ENCODE measurements at places on chromosomes 6 and 20. TPM values are rescaled to one million over a fixed set of nuclear protein-coding genes. Genes with fewer than 3 reads are reported as not detected.

DNA sequence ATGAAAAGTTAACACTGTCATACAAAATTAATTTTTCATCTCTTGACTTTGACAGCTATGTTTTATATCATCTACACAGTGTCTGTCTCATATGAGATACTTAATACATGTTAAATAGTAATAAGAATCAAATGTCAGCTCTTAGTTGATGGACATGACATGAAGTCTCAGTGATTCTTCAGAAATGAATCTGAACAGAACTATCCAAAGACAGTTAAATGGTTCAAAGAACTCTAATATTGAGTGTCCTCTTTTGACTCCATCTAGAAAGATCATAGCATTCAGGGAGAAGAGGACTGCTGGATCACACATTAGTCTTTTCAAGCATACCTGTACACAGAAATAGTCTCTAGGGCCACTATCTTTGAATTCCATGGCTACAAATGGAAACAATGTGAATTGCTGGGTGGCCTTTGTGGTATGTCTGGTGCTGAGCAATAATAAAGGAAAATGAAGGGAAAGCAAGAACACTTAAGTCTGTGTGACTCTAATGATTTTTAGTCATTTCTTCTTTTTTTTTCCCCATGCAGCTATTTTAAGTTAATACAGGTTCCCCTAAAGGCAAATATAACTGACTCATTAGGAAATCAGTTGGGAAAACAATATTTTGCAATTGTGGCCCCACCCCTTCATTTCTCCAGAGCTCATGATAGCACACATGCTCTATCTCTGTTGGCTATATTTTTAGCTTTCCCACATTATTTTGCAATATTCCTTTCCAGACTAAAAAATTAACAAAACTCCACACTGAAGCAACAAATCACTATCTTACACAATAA lies 367.5 kb downstream of the GRIK2 start:
- no peaks in the 10 kb centered on the region for H3K4me1 ChIP-seq
- no peaks in the 10 kb centered on the region for H3K36me3 ChIP-seq
- H3K27ac ChIP-seq = no peak overlapping the region
- no peaks in the 10 kb centered on the region for H3K27me3 ChIP-seq

Gene C6orf141
- 10.4 TPM for total RNA-seq

DNA sequence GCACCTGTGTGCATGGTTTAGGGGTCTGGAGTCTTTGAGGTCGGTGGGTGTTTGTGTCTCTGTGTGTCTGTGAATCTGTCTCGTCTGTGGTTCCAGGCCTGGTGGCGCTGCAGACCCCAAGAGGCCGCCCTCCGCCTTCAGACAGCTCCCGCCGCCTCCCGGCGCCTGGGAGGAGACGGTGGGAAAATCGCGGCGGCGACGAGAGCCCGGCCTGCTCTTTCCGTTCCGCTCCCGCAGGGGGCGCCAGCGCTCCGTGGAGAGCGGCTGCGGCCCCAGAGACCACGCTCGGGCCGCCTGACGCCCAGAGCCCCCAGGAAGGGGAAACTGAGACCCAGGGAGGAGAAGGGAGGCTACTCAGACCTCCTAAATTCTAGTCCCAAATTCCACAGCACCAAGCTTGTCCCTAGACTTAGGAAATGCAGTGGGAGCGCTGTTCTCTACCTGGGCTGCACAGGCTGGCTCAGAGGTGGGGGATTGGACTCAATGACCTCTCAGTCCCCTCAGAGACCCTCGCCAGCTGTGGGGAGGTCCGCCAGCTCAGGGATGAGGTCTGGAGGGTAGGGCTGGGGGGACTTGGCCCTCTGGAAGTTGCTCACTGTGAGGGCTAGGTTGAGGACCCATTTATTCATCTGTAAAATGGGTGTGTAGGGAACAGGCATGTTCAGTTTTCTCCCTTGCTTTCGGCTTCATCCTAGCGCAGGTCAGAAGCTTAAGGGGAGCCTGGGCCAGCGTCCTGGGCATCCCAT lies 36.9 kb upstream of the BLCAP start:
- H3K27ac ChIP-seq = no peak overlapping the region
- no peaks in the 10 kb centered on the region for H3K4me1 ChIP-seq
- H3K4me3 ChIP-seq = no peak overlapping the region
- DNase-seq = peak; percentile 34
- peaks cover 10% of the 10 kb centered on the region for H3K27me3 ChIP-seq
- no peaks in the 10 kb centered on the region for H3K36me3 ChIP-seq

DNA sequence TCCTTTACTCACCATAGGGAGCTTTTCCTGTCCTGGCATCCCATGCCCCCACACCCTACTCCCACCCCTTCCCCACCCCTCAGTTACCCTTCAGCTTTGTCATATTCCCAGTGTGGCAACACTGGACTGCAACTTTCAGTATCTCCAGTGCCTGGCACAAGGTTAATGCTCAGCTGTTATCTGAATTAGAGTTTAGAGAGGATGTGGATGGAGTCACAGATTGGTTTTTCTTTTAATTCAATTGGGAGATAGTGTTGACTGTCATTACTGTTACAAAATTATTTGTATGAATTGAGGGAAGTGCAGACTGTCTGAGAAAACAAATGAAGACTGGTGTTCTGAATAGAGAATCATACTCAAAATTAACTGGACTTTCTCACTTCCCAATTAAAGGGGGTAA lies 89.9 kb downstream of the TULP4 start:
- H3K27me3 ChIP-seq = no peaks in the 10 kb centered on the region
- H3K4me1 ChIP-seq = no peaks in the 10 kb centered on the region
- no peak overlapping the region for H3K4me3 ChIP-seq

GRCh38 chr20:1417273-1417672 lies 24.4 kb upstream of the FKBP1A start:
- H3K27ac ChIP-seq = no peak overlapping the region
- H3K27me3 ChIP-seq = no peaks in the 10 kb centered on the region
- H3K4me3 ChIP-seq = no peak overlapping the region
- H3K4me1 ChIP-seq = no peaks in the 10 kb centered on the region
- H3K36me3 ChIP-seq = no peaks in the 10 kb centered on the region
- DNase-seq = no peak

DNA sequence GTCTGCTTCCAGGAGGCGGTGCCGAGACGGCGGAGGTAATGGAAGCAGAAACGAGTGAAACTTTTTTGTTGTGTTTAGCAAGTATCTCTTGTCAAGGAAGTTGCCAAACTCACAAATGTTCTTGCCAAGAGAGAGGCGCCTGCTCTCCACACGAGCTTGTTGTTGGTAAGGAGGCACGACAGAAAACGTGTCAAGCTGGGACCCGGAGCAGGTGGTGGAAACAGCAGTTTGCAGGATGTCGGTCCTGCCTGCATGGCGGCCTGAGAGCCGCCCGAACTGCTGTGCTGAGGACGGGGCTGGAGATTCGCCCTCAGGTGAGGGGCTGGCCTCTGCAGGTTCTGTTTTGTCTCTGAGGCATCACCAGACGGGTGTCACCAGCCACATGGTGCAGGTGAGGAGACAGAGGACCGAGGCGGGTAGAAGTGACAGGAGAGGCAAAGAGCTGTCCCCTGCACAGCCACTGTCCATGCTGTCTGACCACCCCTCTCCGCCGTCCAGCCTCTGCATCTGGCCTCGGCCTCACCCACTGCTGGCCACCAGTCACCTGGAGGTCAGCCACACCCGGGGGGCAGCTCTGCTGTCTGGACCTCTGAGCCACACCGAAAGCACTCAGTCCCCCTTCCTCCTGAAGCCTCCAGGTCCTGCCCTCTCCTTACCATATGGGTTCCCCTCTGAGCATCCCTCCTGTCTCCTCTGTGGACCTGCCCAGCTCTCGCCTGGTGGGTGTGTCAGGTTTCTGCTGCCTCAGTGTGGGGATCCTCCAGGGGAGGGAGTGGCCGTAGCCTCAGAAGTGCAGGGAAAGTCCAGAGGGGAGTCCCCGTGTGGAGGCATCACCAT lies 261.5 kb downstream of the TAF4 start:
- H3K27ac ChIP-seq = no peak overlapping the region
- H3K4me1 ChIP-seq = no peaks in the 10 kb centered on the region
- H3K36me3 ChIP-seq = no peaks in the 10 kb centered on the region
- no peaks in the 10 kb centered on the region for H3K27me3 ChIP-seq
- no peak overlapping the region for H3K4me3 ChIP-seq

All from colonic mucosa (tissue), 4 donors.